Activated CD4-positive, CD25-positive, alpha-beta regulatory T cell (primary cell): ENCODE measurements at places on chromosomes 7 and 10.

GRCh38 chr10:88926566-88927415 is 25.8 kb downstream of the ACTA2 start:
- DNase-seq, result no peak

DNA sequence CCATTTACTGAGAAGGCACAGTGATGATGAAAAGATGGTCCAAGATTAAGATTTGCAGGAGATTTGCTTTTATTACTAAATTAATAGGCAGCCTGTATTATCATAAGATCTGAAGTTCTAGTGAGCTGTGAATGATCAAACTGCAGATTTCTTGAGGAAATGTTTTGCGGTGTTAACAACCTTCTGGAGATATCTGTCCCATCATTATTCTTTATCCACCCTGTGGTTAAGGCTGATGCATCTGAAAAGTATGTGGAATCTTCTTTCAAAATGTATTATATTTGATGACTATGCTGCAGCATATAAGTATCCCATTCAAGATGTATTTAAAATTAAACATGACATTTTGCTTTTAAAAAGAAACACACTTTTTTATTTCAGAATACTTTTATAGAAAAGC is 150.3 kb downstream of the POLR1F start:
- DNase-seq, result no peak

DNA sequence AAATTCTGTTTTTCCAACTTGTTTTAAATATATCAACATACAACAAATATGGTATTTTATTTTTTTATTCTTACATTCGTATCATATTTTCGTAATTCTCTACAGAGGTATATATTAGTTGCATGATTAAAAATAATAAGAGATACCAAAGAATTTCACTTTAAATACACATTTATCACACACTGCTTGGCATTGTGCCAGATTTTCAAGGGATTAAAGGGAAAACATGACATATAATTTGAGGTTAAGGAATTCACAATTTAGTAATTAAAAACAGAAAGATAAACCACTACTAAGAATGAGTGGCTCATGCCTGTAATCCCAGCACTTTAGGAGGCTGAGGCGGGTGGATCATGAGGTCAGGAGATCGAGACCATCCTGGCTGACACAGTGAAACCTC is 484.7 kb upstream of the SORCS1 start:
- no peak for DNase-seq

- no peak for DNase-seq
Measured at GRCh38 chr7:80244206-80244916, 109.7 kb downstream of the GNAI1 start.

GRCh38 chr10:5453749-5454489 is 41.6 kb downstream of the NET1 start:
- DNase-seq, result no peak

DNA sequence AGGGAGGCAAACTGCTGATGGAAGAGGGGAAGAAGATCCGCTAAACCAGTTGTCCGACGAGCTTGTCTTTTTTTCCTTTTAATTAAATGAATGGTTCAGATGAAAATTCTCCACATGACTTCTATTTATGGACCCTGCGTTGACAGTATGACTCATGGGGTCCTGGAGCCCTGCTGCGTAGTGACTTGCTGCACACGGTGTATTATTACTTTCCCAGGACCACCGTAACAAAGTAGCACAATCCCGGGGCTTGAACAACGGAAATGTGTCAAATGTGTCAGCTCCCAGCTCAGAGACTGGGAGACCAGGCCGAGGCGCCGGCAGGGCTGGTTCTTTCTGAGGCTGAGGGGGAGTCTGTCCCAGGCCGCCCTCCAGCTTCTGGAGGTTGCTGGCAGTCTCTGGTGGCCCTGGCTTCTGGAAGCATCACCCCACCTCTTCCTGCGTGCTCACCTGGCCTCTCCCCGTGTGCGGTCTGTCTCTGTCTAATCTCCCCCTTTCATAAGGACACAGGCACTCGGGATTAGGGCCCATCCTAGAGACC is 33.8 kb upstream of the MNX1 start:
- no peak for DNase-seq

- DNase-seq, result no peak
Measured at GRCh38 chr7:74403521-74404387, 50.0 kb upstream of the GTF2IRD1 start.

DNA sequence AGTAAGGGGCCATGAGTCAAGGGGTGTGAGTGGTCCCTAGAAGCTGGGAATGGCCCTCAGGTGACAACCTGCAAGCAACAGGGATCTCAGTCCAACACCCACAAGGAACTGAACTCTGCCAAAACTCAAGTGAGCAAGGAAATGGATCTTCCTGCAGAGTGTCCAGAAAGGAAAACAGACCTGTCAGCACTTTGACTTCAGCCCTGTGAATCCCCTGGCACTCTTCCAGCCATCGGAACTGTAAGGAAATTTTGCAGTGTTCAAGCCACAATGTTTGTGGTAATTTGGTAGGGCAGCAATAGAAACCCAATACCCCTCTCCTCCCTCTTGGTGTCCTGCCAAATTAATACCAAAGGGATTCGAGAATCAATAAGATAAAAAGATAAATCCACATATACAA is 6.9 kb downstream of the LYZL1 start:
- DNase-seq, result no peak
